ENCODE measurements at places on chromosomes 12 and 14. TPM values are rescaled to one million over a fixed set of nuclear protein-coding genes. Genes with fewer than 3 reads are reported as not detected.

The PTPN6 gene
- total RNA-seq, result 16.9 TPM

The IQSEC3 gene
- total RNA-seq, result 0.83 TPM

The ZDHHC22 gene
- not detected for total RNA-seq

The LAG3 gene
- 2.9 TPM for total RNA-seq

The ADIPOR2 gene
- 31.5 TPM for total RNA-seq

The OLR1 gene
- total RNA-seq, result 0.58 TPM

The POTEM gene
- total RNA-seq, result not detected

The TMEM132C gene
- total RNA-seq, result 3.8 TPM
